Skeletal muscle cell (primary cell): ENCODE measurements at places on chromosomes 5 and 9.

- no peak for DNase-seq
Observed at GRCh38 chr5:133947431-133947841, 21.0 kb downstream of the C5orf15 start.

DNA sequence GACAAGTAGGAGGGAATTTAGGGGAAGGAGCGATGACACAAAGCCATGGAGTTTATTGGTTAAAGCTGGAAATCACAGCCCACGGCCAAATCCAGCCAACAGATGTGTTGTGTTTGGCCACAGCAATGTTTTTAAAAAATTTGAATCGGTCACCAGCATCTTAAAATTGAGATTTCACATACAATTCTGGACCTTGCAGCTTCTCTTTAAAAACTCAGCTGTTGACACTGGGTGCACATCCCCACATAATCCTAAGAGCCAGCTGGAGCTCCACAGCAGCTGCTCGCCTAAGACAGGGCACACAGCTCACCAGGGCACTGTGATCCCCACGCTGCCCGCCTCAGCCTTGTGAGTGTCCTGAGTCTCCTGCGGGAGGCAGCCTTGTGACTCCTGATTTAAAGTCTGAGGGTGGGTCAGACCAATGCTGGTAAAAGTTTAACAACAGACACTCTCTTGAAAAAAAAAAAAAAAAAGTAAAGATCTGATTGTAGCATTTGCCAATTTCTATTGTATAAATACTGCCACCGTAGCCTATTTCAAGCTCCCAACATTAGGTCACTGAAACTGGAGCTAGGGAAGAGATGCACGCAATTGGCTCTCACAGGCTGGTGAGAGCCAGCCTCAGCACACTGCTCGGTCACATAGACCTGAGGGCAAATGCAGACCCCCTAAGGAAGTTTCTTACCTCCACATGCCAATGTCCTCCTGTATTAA is 124.8 kb downstream of the HSD17B3 start:
- DNase-seq, result peak; percentile 4

DNA sequence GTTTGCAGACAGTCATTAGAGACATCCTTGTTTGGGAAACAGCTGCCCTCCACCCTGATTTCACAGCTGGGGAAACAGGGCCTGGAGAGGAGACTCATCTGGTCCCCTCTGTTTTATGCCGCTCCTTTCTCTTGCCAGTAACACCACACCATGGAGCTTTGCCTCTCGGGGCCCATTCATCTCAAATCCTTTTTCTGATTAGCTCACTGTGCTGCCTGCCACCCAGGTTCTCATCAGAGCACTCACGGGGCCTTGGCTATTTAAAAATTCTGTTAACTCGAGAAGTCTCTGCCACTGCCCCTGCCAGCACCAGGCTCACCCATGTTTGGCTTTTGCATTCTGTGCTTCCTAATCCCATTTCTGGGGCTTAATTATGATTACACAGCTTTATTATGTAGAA is 36.8 kb upstream of the C5orf58 start:
- no peak for DNase-seq

DNA sequence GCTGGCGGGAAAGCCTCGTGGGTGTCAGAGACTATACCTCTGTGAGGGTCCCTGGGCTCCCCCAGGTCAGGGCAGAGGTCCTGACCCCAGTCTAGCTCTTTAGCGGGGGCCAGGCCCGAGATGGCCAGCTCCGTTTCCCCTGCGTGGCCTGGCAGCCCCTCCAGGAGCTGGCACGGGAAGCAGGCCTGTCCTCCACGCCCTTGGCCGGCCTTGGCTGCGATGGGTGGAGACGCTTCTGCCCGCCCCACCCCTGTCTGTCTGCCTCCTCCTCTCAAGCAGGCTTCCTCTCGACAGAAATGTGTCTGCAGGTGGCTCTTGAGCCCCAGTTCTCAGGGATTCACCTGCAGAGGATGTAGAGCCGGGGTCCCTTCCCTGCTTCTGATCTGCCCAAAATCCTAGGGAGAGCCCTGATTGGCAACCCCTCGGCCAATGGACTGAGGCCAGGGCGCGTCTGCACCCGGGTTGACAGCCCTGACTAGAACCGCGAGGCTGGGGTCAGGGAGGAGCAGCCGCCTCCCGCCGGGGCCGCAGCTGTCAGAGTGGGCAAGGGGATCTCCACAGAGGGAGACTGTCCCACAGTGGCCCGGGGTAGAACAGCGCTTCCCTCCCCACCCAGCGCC is 2.6 kb upstream of the GRIN1 start:
- no peak for DNase-seq

DNA sequence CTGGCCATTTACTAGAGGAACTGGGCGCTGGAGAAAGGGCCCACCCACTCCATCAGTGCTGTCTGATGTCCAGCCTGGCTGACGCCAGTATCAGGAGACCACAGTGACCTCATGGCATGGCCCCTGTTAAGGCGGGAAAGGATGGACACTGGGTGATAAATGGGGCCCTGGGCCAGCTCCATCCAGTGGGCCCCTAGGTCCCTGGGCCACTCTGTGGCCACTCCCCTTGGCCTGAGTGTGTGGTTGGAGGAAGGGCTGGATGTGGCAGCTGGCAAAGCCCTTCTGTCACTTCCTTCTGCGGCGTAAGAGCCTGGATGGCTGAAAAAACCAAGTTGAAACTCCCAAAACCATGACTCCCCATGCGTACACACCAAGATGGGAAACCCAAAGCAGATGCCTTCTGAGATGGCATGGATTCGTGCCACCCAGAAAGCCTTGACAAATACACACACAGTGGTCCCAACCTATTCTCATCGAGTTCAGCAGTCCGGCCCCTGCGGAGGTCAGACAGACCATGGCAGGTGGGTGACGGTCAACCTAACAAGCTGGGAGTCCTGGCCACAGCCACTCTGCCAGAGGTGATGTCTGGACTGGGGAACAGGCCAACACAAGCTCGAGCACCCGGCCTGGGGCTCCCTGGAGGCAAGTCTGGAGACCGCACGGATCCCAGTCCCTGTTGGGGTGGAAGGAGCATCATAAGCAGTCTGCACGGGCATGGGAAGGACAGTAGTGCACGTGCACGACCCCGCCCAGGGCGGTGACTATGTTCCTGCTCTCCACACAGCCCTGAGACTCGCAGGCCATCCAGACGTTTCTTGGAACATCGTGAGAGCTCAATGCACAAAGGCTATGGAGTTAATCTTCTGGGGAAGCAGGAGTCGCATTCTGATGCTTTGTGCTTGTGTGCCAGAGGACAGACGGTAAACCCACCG is 45.2 kb upstream of the NOTCH1 start:
- DNase-seq, result no peak

DNA sequence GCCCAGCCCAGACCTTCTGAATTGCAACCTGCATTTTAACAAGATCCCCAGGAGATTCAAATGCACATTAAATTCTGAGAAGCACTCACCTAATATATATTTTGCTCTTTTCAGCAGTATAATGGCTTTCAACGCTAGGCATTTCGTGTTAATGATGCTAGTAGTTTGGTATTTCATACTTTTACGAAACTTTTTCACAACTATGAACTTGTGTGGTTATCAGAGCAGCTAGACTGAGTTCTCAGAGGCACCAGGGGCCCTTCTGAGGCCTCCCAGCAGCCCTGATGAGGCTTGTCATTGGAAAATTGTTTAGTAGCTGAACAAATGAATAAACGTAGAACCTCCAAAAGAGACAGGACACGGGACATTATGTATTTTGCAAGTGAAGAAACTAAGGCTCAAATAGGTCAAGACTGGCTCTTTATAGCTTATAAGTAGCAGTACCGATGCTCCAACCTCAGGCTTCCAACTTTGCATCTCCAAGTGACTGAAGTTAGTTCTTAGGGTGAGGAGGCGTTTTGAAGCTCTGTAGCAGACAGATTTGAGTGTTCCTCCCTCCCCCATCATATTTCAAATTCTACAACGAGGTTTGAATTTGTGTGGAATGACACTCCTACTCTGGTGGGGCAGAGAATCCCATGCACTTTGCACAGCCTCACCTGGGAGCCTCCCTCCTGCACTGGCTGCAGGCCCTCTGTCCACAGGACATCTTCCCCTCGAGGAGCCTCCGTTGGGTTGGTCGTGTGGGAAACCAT is 121.1 kb upstream of the SLC25A48 start:
- no peak for DNase-seq

DNA sequence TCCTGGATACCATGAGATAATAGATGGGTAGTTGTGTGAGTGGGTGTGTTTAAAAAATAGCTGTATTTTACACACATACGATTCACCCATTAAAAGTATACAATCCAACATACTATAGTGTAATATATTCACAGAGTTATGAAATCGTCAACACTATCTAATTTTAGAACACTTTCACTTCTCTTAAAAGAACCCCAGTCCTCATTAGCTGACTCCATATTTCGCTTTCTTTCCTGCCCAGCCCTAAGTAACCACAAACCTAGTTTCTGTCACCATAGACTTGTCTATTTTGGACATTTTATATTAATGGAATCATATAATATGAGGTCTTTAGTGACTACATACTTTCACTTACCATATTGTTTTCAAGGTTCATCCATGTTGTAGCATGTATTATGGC is 63.8 kb upstream of the S1PR3 start:
- DNase-seq, result no peak

DNA sequence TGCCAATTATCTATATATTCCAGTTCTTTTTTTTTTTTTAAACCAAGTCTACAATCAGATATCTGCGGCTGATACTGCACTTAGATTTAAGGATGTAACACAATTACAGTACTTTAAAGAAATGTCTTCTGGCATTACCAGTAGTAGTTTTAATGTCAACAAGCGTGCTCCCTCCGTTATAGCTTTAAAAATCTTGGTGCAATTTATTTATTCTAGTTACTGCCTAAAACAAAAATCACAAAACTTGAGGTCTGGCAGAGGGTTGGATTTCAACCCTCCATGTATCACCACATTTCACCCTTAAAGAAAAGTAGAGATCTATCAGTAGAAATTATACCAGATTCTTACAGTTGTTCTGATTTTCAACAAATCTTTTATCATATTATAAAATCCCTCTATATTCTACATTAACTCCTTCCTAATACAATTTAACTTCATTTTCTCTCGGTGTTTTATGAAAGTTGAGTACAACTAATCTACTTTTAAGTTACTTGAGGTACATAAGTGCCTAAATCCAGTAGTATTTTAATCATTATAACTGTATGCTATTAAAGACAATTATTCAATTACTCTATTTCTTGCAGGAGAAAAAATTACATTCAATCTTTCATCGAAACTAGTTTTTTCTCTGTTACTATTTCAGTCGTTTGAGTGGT is 2.0 kb upstream of the RICTOR start:
- DNase-seq, result no peak

DNA sequence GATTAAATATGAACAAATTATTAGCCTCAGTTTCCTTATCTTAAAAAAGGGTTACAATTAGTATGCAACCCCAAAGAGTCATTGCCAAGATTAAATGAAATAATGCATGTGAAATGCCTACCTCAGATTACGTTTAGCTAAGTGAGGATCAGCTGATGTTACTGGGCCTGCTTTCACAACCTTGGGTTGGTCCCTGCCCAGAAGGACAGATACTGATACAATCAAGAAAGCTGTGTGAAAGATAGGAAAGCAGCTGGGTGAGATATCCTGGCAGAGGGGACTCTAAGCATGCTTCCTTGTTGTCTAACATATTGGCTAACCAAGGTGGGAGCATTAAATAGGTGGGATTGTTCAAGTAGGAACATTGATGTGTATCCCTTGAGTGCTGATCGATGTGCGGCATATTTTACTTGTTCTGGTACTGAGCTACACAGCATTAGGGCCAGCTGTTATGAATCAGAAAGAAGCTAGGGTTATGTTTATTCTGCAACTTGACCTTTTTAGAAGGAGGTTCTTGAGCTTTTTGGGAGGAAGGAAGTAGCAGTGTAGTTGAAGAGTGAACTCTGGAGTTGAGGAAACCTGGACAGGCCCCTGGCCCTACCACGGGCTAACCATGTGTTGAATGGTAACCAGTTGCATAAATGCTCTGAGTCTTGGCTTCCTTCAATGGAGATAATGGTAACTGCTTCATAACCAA is 28.9 kb downstream of the SNX24 start:
- no peak for DNase-seq

- no peak for DNase-seq
Observed at GRCh38 chr5:78899922-78900362, 85.2 kb downstream of the ARSB start.

DNA sequence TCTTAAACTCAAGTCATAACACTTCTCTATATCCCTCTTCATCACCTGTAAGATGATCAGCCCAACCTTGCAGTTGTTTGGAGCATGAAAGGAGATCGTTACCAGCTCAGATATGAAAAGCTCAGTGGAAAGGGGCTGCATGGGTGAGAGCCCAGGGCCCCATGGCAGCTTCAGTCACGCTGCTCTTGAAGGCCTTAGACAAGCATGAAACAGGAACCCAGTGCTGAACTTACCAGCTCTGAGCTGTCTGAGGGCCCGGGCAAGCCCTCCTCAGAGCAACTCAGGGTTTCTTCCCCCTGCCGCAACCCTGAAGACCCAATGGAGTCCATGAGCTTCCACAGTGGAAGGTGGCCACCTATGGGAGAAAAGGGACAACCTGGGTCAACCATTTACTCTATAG is 3.3 kb downstream of the HK3 start:
- no peak for DNase-seq

DNA sequence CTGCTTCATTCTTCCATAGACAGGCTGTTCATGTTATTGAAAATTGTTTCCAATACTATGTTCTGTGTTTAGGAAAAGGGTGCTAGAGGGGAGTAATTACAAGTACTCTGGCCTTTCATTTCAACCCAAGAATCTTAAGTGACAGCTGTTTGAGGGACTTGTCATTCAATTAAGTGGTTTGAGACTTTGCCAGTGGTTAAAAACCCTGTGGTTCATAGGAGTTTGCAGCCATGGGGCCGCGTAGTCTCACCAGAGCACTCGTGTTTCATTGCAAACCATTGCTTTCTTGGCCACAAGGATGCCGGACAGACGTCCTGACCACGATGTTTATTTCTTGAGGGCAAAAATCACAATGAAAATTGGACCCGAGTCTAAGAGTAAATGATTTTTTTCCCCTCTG is 248.8 kb downstream of the NNT start:
- no peak for DNase-seq

GRCh38 chr9:14573319-14573718 is 119.9 kb downstream of the ZDHHC21 start:
- DNase-seq, result no peak

GRCh38 chr5:150593593-150593992 is 46.9 kb upstream of the SYNPO start:
- DNase-seq, result no peak

DNA sequence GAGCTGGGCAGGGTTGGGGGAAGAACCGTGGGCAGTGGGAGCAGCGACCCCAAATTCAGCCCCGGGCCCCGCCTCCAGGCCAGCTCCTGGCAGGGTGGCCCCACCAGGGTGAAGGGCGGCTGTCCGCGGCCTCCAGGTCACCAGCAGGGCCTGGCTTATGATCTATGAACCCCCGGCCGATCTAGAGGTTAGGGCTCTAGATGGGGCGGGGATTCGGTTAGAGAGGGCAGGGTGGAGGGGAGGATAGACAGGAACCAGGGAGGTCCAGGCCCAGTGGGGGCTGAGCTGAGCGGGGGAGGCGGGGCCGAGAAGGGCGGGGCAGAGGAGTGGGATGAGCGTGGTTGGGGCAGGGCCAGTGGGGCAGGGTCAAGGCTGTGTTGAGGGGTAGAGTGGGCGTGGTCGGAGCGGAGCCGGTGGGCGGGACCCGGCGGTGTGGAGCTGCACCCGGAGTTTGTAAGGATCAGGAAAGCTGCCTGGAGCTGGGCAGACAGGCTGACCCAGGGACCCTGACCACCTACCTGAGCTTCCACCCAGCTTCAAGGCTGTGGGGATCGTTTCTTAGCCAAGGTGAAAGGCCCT is 29.3 kb upstream of the OBP2B start:
- no peak for DNase-seq

- no peak for DNase-seq
Observed at GRCh38 chr5:1118738-1119137, 6.9 kb upstream of the SLC12A7 start.
